Brain (organoid and tissue), 16 donors: ENCODE measurements at places on chromosomes 6 and 20. TPM values are rescaled to one million over a fixed set of nuclear protein-coding genes. Genes with fewer than 3 reads are reported as not detected.

DNA sequence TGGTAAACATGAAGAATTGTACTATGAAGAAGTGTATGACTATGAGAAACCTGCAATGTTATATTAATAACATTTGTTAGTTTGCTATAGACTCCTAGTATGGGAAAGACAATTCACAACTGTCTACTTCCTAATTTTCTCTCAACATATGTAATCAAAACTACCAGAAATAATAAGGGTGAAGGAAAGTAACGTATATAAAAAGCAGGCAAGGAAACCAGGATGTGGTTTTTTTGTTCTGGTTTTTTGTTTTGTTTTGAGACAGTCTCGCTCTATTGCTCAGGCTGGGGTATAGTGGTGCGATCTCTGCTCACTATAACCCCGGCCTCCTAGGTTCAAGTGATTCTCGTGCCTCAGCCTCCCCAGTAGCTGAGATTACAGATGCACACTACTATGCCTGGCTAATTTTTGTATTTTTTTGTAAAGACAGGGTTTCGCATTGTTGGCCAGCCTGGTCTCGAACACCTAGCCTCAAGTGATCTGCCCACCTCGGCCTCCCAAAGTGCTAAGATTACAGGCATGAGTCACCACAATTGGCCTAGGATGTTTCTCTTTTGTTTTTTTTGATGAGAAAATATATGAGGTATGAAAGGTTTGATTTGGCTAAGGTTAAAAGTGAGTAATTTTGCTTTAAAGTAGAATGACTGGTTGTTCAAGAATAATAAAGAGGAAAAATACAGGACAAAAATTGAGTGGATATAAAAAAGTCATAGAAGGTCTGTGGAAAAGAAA lies 83.1 kb downstream of the PTCHD4 start:
- no peak for DNase-seq

DNA sequence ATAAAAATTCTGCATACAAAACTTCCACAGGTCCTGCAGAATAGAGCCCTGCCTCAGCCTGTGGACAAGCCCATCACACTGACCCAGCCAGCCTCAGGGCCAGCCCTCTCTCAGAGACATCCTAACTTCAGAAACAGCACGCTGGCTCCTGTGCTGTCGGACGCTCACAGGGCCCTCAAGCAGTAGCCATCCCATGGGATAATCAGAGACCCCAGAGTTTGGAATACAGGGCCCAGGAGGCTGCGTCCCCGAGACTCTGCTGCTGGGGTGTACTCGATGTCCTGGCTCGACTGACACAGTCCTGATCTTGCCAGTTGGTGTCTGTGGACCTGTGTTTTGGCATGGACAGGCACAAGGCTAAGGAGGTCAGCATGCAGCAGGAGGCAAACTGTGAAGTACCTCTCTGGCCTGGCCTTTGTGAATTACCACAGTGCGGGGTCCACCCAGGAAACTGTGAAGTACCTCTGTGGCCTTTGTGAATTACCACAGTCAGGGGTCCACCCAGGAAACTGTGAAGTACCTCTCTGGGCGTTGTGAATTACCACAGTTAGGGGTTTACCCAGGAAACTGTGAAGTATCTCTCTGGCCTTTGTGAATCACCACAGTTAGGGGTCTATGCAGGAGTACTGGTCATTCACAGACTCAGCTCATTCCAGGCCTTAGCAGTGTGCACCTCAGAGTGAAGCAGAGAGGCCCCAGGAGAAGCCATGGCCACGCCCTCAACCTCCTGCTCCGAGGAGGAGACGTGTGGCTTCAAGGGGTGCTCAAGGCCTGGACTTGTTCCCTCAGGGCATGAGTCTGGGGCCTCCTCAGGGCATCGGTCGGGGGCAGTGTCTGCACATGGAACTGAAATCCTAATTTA lies 212.4 kb downstream of the SYNDIG1 start:
- DNase-seq, result no peak

DNA sequence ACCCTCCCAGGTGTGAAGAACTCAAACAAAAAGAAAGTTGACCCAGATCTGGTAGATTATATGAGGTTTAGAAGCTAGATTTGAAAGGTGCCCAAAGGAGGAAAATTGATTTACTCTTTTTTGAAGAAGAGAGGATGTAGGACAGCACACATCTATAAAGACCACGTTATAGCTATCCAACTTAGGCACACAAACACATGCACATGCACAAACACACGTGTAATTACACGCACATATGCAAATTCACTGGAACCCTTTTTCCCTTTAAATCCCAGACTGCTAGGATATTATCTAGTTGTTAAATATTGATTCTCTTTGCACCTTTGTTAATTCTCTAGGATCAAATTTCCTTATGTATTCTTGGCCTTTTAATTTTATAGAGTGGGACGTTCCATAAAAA lies 272.8 kb upstream of the TBX18 start:
- no peak for DNase-seq

DNA sequence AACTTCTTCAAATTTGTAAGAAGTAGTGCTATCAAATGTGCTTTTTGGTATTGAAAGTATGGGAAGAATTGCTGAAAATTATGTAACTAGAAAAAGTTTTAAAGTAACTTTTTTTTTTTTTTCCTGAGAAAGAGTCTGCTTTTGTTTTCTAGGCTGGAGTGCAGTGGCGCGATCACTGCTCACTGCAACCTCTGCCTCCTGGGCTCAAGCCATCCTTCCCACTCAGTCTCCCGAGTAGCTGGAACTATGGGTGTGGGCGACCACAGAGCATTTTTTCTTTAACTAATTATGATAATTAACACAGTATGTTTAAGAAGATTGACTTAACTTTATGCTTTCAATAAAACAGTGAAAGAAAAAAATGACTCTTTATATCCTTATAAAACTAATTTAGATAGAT lies 38.4 kb downstream of the BMP5 start:
- DNase-seq, result no peak

DNA sequence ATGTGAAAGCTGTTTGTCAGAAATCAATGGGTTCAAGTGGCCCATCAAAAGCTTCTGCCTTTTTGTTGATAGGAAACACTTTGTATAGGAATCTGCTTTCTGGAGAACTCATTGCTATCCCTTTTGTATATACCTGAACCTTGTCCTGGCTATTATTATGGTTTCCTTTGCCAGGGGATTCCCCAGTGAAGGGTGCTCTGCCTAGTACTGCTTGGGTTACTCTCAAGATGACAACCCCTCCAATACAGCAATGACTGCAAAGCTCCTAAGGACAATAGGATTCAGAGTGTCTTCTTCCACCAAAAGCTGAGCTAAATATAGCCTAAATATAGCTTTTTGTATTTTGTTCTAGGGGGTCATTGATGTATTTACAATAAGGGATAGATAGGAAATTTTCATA lies 54.0 kb upstream of the PTPRK start:
- no peak for DNase-seq

DNA sequence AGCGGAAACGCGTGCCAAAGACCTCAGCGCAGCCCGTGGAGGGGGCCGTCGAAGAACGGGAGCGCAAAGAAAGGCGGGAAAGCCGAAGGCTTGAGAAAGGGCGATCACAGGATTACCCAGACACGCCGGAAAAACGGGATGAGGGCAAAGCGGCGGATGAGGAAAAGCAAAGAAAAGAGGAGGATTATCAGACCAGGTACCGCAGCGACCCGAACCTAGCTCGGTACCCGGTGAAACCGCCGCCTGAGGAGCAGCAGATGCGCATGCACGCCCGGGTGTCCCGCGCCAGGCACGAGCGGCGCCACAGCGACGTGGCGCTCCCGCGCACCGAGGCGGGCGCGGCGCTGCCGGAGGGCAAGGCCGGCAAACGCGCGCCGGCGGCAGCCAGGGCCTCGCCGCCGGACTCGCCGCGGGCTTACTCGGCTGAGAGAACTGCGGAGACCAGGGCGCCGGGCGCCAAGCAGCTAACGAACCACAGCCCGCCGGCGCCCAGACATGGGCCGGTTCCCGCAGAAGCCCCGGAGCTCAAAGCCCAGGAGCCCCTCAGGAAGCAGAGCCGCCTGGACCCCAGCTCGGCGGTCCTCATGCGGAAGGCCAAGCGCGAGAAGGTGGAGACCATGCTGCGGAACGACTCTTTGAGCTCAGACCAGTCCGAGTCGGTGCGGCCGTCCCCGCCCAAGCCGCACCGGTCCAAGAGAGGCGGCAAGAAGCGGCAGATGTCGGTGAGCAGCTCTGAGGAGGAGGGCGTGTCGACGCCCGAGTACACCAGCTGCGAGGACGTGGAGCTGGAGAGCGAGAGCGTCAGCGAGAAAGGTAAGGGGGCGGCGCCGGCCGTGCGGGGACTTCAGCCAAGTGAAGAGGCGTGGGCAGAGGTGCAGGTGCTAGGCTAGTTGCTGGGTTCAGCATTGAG lies 296.2 kb downstream of the RIMS1 start:
- DNase-seq, result peak; percentile 76

GRCh38 chr6:157030755-157031154 lies 253.6 kb downstream of the ARID1B start:
- peak; percentile 38 for DNase-seq

ULBP3 gene
- polyA plus RNA-seq, result not detected

DNA sequence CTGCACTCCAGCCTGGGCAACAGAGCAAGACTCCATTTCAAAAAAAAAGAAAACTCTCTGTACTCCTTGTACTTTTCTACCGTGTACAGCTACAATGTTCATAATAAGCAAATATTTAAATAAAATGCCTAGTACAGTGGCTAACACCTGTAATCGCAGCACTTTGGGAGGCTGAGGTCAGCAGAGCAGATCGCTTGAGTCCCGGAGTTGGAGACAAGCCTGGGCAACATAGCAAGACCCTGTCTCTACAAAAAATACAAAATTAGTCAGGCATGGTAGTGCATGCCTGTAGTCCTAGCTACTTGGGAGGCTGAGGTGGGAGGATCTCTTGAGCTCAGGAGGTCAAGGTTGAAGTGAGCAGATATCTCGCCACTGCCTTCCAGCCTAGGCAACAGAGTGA lies 5.7 kb downstream of the NAPB start:
- DNase-seq, result no peak

OPRM1 gene
- not detected for polyA plus RNA-seq

- no peak for DNase-seq
Observed at GRCh38 chr6:151488226-151488625, 5.6 kb upstream of the CCDC170 start.

MYLK4 gene
- polyA plus RNA-seq, result 0.31 TPM

DNA sequence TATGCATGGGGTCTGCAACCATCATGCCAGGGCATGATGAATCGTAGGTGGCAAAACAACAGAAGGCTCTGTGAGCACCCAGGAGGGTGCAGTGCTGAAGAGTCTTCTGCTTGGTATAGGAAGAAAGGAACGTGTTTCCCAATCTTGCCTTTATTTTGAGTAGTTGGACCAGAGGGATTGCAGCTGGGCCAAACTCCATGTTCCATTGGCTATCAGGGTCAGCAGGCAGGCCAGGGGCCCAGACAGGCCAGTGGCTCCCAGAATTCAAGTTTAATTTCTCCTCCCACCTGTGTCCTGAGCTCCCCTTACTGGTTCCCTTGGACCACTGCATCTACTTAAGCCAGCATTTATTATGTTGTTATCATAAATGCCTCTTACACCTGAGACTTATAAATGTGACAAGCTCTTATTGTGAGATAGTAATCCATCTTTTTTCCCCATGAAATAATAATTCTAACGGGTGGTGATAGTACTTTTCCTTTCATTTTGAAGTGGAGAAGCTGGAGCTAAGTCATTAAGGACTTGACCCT lies 918 bp upstream of the TRIM38 start:
- DNase-seq, result no peak

DNA sequence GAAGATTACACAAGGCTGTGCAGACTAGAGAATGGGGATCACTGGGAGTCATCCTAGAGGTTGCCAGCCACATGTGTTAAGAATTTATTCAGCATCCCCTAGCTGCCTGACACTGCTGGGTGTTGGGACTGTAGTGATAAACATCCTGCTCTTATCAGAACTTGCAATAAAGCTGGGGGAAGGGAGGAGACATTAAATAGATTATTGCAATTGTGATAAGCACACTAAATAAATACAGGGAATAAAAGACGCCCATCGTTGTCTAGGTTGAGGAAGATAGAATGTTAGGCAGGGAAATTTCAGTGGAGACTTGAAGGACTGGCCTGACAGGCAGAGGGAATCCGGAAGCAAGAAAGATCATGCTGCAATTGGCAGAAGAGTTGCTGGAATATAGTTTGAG lies 33.2 kb upstream of the TRAM2 start:
- no peak for DNase-seq

DNA sequence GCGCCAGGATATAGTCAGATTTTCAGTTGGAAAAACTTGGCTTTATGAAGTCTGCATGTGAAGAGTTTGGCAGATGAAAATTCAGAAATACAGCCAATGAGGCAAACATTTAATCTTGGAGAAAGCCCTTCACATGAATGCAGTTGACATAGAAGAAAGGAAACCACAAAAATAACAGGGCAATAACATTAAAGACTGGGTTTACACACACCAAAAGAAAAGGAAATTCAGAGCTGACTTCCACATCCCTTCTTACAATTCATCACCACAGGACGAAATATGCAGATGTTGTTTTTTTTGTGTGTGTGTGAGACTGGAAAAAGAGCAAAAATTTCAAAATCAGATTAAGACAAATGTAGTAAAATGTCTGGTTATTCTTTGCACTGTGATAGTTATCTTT lies 69.8 kb upstream of the HEY2 start:
- DNase-seq, result peak; percentile 20

DNA sequence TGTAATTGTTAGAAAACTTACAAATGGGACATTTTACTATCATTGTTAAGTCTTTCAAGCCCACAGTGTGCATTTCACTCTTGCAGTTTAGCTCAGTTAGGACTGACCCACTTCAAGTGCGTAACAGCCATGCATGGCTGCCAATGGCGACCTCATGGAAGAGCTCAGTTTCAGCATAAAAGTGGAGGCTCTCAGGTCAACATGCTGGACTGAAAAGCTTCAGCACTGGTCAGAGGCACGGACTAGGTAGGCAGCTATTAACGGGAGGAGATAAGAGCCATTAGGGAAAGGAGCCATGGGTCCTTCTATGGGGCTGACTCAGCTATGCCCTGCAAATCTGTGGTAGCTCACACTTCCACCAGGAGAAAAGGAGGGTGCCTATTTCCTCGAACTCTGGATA lies 101.8 kb downstream of the TTLL2 start:
- DNase-seq, result no peak

DNA sequence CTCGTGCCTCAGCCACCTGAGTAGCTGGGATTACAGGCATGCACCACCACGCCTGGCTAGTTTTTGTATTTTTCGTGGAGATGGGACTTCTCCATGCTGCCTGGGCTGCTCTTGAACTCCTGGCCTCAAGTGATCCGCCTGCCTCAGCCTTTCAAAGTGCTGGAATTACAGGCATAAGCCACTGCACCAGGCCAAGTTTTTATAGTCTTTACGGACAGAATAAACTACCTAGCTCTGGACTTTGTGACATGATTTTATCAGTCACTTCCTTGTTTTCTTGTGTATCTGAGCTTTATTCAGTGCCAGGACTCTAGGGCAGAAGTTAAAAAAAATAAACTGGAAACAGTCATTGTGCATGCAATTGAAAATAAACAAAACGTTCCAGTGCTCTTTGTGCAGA lies 46.7 kb upstream of the RALGAPA2 start:
- DNase-seq, result no peak
